ENCODE measurements at places on chromosomes 3 and 15. TPM values are rescaled to one million over a fixed set of nuclear protein-coding genes. Genes with fewer than 3 reads are reported as not detected.

BTLA gene
- total RNA-seq, result 21.3 TPM

LRRC2 gene
- total RNA-seq, result 7.7 TPM

DLL4 gene
- 9.7 TPM for total RNA-seq

DUT gene
- 81.0 TPM for total RNA-seq

COLQ gene
- total RNA-seq, result 9.6 TPM

SLC28A1 gene
- total RNA-seq, result not detected

ZBTB47 gene
- total RNA-seq, result 19.2 TPM
